Astrocyte of the spinal cord (primary cell): ENCODE measurements at places on chromosomes 3 and 15.

DNA sequence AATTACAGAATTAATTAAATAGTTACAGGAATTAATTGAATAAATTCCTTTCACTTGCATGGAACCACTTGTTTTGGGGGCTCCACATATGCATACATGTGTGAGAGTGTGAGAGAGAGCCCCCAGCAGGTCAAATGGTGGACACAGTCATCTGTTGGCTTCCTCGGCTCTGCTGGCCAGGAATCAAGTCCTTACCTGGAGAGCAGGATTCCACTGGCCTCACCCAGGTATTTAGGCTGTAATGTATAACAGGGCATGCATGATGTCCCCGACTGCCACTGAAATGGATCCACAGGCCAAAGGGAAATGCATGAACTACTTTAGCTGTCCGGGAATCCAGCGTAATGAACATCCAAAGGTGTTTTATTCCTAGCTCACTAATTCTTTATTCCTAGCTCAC, 139.7 kb upstream of the SMAD3 start:
- DNase-seq = no peak

DNA sequence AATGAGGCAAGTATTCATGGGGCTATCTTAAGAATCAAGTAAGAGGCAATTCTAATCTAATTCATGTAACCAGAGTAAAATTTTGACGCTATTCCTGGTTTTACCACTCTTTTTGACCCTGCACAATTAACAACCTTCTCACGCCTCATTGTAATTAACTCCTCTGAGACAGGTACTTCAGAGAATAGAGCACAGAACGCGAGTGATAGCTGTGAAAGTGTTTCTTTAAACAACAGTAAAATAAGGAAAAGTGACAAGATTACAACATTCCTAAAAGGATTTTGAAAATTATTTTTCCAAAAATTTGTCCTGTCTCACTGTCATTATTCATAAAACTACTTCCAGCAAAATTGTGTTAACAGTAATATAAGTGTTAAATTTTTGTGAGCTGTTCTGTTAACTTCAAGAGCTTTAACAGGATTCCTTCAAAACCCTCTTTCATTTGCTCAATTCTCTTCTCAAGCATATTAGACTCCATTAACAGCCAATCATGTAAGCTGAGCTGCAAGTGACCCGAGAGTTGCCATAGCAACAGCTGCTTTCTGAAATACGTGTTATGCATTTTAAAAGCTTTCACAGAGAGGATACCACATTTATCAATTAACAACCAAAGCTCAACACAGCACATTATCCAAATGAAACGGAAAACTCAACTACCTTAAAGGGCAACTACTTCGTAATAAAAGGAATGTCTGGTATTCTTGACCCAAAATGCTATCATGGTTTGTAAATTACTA, 93.1 kb downstream of the STAG1 start:
- peak; percentile 82 for DNase-seq

DNA sequence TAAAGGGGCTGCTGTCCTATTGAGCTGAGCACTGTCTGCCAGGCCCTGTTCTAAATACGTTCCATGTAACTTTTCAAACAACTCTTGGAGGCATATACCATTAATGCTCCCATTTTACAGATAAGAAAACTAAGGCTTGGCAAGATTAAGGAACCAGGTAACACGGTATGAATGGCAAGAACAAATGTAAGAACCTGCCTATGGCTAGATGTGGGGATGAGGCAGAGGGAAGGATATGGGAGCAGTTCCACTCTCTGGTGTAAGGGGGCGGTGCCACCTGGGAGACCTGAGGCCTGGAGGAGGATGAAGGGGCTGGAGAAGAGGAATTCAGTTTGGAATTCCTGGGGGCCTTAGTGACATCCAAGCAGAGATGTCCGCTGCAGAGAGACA, 3.8 kb upstream of the LMAN1L start:
- DNase-seq = no peak

DNA sequence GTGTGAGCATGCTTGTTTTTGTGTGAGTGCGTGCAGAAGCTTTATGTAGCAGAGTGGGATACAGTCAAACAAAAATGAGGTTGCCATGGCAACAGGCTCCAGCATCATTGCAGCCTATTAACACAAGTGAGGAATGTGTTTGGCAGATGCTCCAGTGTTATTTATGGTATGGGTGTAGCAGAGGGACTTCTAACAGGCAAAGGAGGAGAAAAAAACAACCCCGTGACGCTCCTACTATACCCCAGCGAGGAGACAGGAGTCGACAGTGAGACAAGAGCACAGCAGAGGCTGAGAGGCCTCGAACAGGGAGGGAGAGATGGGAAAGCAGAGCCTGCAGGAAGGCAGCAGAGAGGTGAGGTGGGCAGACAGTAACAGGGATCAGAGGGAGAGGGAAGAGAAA, 4.9 kb downstream of the ADCY5 start:
- no peak for DNase-seq

GRCh38 chr3:23356169-23356568, 153.0 kb downstream of the UBE2E2 start:
- no peak for DNase-seq

GRCh38 chr3:183353421-183353820, 75.0 kb downstream of the MCF2L2 start:
- no peak for DNase-seq

DNA sequence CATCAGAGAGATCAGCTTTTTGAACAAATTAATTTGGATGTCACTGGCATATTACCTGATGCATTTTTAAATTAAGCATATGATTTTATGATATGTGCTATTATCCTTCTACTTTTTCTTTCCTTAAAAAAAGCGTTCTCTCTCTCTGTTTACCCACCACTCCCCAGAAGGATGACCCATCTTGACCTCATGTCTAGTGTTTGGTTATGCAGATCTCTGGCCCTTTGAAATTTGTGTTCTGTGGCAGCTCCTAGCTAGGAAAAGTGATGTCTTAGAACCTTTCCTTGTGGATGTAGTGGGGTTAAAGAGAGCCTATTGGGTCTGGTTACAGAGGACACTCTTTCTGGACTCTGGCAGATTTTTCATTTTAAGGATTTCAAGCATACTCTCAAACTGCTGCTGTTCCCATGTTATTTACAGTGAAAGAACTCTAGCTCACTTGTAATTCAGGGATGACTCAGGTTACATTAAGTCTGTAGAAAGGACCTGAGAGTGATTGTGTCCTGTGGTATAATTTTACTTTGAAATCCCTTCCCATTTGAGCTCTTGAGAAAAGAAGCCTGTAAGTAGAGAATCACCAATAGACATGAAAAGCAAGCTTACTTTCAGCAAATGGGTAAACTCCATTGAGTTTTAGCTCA, 23.8 kb downstream of the ARHGEF26 start:
- DNase-seq = peak; percentile 42

DNA sequence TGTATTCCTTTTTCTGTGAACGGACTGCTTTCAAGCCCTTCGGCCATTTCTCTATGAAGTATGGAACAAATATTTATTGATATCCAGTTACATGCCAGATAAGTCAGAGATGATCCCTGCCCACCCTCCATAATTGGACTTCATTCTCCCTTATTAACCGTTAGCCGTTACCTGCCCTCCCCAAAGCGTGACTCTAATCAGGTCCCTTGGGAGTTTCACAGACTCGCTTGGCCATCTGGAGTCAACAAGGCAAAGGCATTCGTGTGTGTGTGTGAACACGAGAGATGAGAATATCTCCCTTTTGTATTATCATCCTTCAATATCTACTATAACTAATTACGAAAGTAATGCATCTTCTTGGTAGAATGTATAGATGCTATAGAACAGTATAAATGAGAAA, 314.5 kb downstream of the TLE3 start:
- no peak for DNase-seq

DNA sequence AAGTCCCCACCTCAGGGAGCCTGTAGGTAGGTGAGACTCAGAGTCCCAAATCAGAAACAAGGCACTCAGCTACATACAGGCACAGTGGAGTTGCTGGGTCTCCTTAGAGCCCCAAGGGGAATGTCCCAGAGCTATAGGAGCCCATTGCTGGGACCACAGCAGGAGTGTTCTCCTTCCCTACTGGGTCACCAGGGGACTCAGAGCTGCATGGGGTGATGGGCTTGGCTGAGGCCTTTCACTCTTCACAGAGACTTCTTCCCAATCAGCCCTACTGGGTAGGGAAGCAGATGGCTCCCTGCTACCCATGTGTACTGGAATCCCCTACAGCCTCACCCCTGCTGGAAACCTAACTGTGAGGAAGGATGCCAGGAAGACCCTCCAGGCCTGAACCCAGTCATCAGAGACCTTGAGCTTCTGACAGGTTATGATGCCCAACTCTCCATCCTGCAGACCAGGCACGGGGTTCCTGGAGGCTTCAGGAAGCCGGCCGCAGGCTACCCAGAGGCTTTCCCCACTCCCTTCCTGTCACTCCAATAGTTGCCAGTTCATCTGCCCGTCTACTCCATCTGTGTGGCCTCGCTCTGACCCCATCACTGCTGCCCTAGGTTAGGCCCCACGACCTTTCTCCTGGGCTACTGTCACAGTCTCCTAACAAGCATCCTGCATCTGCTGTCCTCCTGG, 24.0 kb downstream of the RASGRF1 start:
- no peak for DNase-seq
